ENCODE measurements at places on chromosomes 1 and 21.

GRCh38 chr1:92404661-92405060 lies 82.1 kb downstream of the GFI1 start:
- no peak for DNase-seq

GRCh38 chr1:84442256-84442655 lies 36.8 kb upstream of the RPF1 start:
- DNase-seq: no peak

- no peak for DNase-seq
Measured at GRCh38 chr21:22128671-22129070, 1130.5 kb downstream of the NCAM2 start.

DNA sequence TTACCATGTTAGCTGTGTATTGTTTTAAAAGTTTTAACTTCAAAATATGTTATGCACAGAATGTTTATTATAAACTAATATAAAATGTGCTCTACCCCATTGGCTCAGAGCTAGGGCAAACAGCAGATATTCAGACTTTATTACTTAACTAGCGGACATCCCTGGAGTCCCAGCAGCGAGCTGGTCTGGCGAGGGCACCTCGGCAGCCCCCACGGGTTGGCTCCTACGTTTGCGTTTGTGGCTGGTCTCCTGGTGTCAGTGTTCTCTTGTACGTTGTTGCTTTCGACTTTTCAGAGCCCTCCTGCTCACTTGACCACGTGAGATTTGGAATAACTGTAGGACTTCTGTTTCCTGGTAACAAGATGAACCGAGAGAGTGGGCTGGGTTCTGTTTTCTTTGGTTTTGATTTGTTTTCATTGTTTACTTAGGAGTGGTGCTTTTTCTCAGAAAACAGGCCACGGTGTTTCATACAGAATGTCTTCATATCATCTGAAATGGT lies 44.5 kb downstream of the CBS start:
- DNase-seq: no peak

GRCh38 chr1:175000697-175001187 lies 995 bp downstream of the CACYBP start:
- no peak for DNase-seq

GRCh38 chr1:103584537-103584936 lies 13.1 kb downstream of the AMY2B start:
- DNase-seq: no peak

- no peak for DNase-seq
Measured at GRCh38 chr1:30437059-30437576, 286.3 kb downstream of the MATN1 start.

- no peak for DNase-seq
Measured at GRCh38 chr1:24294228-24294672, 24.9 kb upstream of the GRHL3 start.

GRCh38 chr1:34591751-34592629 lies 162.9 kb upstream of the GJB5 start:
- no peak for DNase-seq

DNA sequence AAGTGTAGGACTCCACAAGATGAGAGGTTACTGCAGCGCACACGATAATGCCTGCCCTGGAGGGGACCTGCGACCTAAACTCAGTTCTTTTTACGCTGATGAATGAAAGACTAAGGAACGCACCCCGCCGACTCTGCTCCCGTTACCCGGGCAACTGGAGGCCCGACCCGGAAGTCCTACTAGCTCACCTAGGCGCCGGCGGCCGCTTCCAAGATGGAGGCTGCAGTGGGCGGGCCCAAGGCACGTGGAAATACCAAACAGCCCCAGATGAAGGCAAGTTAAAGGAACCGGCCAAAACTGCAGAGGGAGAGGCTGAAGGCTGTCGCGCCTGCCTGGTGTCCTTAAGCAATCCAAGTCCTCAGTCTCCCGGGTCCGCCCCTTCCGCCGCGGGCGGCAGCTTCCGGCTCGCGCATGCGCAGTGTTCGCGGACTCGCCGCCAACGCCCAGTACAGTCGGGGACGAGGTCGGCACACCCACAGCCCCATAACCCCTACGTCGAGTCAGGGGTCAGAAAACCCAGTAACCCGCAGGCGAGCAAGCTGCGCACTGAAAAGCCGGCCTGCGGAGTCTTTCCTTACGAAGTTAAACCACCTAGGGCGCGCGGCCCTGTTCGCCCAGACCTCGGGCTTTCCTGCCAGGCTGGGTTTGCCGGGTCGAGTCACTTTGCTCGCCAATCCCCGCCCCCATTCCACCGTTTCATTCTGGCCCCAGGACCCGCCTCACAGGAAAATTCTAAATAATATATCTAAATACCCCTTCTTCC lies at the start of gene SETD4:
Gene SETD4, minus strand, starts transcription at position 368 of the 763 bp plus-strand sequence. CDS start 1,638 bp downstream, outside the sequence.
- DNase-seq: peak; percentile 61

DNA sequence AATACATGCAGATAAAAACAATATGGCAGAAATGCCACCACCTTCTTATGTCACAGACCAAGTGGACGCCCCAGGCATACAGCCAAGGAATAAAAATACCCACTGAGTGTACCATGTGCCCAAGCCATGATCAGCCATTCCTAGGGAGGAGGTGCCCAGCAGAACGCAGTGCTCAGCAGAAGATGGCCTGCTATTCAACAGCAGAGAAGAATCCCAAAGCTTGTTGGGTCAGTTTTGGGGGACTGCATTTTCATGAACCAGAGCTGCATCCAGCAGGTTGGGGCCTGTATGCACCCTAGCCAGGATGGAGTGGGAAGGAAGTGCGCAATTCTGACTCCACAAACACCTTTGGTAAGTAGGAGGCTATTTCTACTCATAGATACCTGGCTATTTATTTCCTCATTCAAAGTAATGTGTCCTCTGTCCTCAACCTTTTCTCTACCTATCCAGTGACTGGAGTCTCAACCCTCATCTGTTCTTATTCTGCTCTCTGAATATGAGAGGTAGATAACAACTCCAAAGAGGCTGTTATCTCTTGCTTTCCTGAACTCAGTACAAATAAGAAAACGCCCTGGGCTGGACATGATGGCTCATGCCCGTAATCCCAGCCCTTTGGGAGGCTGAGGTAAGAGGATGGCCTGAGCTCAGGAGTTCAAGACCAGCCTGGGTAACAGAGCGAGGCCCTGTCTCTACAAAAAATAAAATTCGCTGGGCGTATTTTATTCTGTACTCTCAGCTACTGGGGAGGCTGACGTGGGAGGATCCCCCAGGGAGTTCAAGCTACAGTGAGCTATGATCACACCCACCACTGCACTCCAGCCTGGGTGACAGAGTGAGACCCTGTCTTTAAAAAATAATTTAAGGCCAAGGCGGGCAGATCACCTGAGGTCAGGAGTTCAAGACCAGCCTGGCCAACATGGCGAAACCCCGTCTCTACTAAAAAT lies 2.5 kb upstream of the PLEKHM2 start:
- DNase-seq: no peak

DNA sequence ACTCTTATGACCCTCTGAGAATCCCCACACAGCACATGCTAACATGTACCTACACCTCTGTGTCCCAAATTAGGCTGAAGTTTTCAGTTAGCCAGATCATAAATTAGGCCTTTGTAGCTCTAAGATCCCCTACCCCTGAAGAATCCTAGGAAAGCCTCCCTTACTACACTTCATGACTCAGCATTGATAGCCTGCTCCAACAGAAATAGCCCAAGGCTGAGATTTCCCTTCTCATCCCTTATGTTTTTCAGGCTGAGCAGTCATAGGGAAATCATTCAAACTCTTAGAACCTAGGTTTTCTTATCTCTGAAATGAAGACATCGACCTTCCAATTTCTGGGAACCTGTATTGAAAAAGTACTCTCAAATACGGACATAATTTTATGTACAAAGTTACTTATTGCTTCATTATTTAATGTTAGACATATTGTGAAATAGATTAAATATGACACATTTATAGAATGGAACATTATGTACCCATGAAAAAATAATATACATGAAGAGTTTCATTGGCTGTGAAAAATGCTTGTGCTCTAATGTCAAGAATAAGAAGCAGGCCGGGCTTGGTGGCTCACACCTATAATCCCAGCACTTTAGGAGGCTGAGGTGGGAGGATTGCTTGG lies 122.4 kb upstream of the UBE2U start:
- no peak for DNase-seq

DNA sequence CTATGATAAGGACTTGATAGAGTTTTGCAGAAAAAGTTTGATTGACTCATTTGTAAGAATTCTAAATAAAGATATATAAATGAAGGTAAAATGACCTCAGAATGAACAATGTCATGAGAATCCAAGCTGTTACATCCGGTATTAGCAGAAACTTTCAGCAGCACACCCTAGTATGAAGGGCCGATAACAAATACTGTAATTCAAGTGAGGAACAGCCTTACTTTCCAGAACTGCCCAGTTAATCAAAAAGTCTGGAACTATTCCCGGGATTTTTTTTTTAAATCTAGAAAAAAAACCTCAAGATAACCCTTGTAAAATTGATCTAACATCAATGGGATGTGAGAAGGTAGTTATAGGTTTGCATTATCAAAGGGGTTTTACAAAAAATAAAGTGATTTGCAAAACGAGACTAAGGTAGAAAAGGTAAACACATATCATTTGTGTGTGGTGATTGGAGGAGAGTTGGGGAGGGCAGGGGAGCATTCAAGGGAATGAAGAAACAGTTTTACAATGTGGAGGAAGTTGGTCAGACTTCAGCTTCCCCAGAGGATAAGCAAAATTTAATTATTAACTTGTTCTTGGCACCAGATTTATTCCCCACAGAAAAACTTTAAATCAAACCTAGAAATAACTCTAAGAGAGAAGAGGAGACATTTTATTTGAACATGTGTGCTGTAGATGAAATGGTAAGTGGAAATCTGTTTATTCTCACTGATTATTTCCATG lies 75.9 kb upstream of the VCAM1 start:
- DNase-seq: no peak

GRCh38 chr1:201570886-201571624 lies 32.1 kb downstream of the NAV1 start:
- DNase-seq: no peak

GRCh38 chr21:33026443-33026858 lies 716 bp downstream of the OLIG2 start:
- no peak for DNase-seq

DNA sequence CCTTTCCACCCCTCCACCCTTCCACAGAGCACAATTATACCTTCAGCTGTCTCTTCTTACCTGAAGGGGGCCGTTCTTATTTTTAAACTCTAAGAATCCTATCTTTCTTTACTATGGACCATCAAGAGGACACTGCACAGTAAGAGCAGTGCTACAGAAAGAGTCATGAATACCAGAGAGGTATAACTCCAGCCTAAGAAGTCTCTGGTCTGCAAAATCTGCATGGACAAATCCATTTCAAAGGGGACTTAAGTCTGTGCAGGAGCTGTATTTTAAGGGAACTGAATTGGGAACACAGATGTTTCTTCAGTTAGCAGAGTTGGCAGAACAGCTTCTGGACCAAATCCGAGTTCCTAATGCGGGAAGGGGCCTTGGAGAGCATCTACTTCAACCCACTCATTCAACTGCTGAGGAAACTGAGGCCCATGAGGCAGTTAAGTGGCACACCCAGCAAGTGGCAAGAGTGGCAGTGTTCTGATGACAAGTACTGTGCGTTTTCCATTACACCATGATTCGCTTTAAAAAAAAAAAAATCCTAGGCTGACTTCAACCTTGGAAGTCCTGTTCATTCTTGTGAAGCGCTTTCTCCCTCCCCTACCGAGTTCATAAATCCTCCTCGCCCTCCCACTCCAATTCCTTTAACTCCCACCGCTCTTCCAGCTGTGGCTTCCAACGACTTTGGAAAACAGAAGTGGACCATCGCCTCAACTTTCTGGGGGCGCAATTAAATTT lies 1.8 kb downstream of the PLPP3 start:
- no peak for DNase-seq

GRCh38 chr1:82700476-82700875 lies 899.7 kb downstream of the ADGRL2 start:
- DNase-seq: no peak

- DNase-seq: no peak
Measured at GRCh38 chr1:26404641-26405040, 6.0 kb upstream of the LIN28A start.

- DNase-seq: no peak
Measured at GRCh38 chr21:45331531-45332147, 43.9 kb upstream of the POFUT2 start.

GRCh38 chr1:204307334-204307883 lies 52.3 kb downstream of the PLEKHA6 start:
- no peak for DNase-seq

DNA sequence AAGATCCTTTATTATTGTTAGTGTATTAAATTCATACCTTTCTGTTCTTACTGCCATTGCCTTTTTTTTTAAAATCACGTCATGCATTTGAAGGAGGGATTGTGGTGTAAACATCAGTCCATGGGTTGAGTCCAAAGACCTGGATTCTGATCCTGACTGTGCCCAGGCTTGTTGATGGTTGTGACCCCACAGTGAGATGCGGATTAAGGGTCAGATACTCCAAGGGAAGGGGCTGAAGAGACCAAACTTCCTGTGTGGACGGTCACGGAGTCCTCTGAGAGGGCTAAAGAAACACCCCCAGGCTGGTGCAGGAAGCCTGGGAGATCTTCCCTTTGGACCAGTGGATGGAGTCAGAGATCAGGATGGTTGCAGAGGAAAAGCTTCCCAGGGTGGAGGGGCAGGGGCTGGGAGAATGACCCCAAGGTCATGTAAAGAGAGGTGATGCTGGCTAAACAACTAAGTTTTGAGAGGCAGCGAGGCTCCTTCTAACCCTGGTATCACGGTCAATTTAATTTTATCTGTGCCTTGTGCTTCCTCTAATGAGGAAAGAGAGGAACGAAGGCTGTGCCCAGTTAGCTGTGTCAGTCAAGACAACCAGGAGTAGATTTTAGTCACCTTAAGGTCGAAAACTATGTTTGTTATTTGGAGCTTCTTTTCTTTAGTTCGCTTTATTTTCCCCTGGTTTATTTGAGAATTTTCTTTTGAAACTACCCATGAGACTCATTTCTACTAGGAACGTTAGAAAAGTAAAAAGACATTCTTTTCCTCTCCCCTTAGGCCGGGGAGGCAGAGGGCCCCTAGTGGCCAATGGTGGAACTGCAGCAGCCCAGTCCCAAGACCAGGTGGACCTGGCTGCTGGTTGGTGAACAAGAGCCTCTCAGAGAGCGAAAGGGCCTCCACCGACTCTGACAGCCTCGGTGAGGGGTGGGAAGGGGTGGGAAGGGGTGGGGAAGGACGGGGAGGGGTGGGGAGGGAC lies 8.7 kb upstream of the GPR161 start:
- DNase-seq: no peak

- no peak for DNase-seq
Measured at GRCh38 chr1:216815260-216816131, 92.3 kb upstream of the ESRRG start.

GRCh38 chr1:117871013-117871412 lies 58.4 kb downstream of the GDAP2 start:
- DNase-seq: no peak

DNA sequence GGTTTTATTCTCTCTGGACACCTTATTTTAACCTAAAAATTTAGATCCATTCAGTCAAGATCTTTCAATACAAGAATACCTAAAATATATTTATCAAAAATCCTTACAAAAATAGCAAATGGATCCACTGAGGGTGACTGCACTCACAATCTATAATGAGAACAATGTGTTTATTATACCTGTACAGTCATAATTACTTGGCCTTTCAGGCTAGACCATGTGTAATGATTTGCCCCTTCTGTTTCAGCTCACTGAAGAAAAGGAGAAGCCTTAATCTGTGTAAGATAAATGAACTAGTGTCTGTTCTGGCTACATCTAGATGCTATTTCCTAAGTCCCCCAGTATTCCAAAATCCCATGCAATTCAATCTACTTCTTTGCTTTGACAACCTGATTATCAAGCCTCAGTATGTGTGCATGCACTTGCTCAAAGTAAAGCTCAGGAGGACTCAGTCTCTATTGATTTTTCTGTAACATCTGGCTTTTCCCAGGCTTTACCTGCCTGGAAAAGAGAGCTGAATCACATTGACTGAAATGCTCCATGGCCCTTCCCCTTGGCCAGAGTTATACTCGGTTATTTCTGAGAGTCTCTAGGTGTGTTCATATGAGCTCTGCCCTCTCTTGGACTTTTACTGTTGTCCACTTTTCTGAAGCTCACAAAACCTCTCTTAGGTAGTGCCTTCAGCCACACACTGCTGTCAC lies 27.6 kb downstream of the CRP start:
- no peak for DNase-seq
